Astrocyte (in vitro differentiated cells and primary cell): ENCODE measurements at places on chromosomes 11 and 22. TPM values are rescaled to one million over a fixed set of nuclear protein-coding genes. Genes with fewer than 3 reads are reported as not detected.

DNA sequence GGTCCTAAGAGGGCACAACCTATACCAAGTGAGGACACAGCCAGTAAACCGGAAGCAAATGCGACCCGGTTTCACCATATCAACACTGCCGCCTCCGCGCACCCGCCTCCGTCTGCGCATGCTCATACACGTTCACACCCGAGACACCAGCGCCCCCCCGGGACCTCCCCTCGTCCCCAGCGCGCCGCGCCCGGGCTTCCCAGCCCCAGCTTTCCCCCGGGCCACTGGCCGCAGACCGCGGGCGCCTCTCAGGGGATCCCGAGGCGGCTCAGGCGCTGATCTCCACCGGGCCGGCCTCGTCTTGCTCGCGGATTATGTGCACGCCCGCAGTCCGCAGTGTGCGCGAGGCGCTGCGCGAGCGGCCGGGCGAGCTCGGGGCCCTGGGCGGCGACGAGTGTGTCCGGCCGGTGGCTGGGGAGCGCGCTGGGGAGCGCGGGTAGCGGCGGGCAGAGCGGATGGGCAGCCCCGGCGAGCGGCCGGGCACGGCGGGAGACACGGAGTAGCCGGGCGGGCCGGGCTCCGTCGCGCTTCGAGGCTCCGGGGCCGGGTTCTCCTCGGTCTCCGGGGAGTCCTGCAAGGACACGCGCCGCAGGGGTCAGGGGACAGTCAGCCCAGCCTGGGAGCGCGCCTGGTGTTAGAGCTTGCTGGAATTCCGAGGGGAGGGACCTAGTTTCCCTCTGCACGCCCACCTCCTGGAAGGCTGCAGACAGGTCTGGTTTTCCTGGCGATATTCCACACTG lies 2.0 kb downstream of the HEPN1 start:
- H3K36me3 ChIP-seq, result no peaks in the 10 kb centered on the region
- peaks cover 4% of the 10 kb centered on the region for H3K4me1 ChIP-seq
- DNase-seq, result peak; percentile 25
- H3K27me3 ChIP-seq, result no peaks in the 10 kb centered on the region
- H3K27ac ChIP-seq, result peak overlapping the region; percentile 19

- no peaks in the 10 kb centered on the region for H3K27me3 ChIP-seq
- DNase-seq, result no peak
- H3K27ac ChIP-seq, result no peak overlapping the region
- no peaks in the 10 kb centered on the region for H3K36me3 ChIP-seq
- H3K4me3 ChIP-seq, result no peak overlapping the region
These were observed 104.9 kb downstream of the MICAL3 start for GRCh38 chr22:17919276-17920144.

The HEPN1 gene
- total RNA-seq, result not detected in 2 replicates

- H3K4me3 ChIP-seq, result no peak overlapping the region
- no peaks in the 10 kb centered on the region for H3K36me3 ChIP-seq
- no peaks in the 10 kb centered on the region for H3K27me3 ChIP-seq
- H3K27ac ChIP-seq, result no peak overlapping the region
These were observed 16.2 kb downstream of the LRRC32 start for GRCh38 chr11:76654298-76654851.

DNA sequence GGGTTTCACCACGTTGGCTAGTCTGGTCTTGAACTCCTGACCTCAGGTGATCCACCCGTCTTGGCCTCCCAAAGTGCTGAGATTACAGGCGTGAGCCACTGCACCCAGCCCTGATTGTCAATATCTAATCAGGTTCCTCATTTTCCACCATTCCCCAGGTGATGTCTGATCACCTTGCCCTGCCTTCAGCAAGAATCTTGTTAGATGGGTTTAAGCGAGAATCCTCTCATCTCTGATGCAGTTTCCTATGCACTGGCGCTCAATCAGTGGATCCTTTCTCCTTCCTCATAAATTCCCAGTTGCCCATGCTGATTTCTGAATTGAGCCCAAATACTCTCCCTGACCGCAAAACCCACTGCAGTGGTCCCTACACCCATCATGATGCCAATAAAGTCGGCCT lies 664 bp upstream of the ZC3H7B start:
- no peaks in the 10 kb centered on the region for H3K36me3 ChIP-seq
- peak overlapping the region; percentile 86 for H3K4me3 ChIP-seq
- peaks cover 17% of the 10 kb centered on the region for H3K4me1 ChIP-seq
- no peaks in the 10 kb centered on the region for H3K27me3 ChIP-seq
- DNase-seq, result no peak
